ENCODE measurements at places on chromosomes 4 and X. TPM values are rescaled to one million over a fixed set of nuclear protein-coding genes. Genes with fewer than 3 reads are reported as not detected.
A peak's percentile ranks its signal among the peaks of the same experiment; 100 is the strongest.

DNA sequence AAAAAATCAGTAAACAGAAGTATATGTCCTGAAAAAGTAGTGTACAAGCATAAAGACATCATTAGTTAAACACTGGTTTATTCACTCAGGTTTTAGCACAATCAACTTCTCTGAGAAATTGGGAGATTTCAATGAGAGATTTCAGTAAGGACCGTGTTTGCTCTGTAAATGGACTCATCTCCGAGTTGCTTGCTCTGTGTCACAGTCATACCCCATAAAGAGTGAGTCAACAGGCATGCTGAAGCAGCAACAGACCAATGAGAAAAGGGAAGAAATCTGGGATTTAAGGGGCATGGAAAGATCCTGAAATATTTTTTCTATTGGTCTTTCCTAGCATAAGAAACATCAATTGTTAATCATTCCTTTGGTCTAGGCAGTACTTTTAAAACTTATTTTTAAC is 4.7 kb downstream of the GLUD2 start:
- DNase-seq: no peak

TMPRSS11A gene
- not detected for total RNA-seq

CLDN34 gene
- total RNA-seq: not detected

DNA sequence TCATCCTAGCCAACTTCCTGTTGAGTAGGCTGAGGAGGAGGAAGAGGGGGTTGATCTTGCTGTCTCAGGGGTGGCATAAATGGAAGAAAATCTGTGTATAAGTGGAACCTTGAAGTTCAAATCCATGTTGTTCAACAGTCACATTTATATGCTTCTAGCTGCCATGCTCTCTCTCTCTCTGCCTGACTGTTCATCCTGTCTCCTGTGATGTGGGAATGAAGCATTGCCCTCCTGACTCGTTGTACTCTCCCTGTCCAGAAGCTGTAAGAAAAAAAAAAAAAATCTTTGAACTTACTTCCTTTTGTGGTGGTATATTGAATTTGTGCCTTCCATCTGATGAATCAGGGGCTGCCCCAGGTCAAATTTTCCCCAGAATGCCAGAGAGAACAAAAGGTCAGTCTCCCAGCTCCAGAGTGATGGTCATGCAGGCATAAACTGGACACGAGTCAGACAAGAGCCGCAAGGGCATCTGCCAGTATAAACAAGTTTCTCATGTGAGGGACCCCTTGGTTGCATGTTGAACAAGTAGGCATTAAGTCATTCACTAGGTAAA is 257.0 kb downstream of the IDS start:
- DNase-seq: no peak

GRCh38 chr4:168618577-168619265 is 121.9 kb downstream of the PALLD start:
- no peak for DNase-seq

DNA sequence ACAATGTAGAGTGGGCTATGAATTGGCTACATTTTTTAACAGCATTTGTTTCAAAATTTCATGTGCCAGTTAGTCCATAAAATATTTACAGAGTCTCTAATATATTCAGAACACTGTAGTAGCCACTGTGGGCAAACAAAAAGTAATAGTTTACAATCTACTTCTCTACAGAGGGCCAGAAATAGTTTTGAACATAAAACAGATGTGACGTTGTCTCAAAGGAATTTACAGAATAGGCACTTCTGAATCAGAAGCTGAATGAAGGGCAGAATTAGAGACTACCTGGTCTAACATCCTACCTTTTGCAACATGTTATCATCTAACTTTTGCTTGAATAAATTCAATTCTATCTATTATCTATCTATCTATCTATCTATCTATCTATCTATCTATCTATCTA is 811.9 kb upstream of the EPHA5 start:
- no peak for DNase-seq

GRCh38 chr4:77104791-77105540 is 29.2 kb upstream of the CCNI start:
- peak; percentile 82 for DNase-seq

Measured in G401 (cell line).